ENCODE measurements at places on chromosomes 5 and 9.

GRCh38 chr5:14834584-14835550 is 36.7 kb downstream of the ANKH start:
- DNase-seq, result no peak

- peak; percentile 83 for DNase-seq
Measured at GRCh38 chr9:108671794-108672193, 184.0 kb downstream of the ACTL7B start.

DNA sequence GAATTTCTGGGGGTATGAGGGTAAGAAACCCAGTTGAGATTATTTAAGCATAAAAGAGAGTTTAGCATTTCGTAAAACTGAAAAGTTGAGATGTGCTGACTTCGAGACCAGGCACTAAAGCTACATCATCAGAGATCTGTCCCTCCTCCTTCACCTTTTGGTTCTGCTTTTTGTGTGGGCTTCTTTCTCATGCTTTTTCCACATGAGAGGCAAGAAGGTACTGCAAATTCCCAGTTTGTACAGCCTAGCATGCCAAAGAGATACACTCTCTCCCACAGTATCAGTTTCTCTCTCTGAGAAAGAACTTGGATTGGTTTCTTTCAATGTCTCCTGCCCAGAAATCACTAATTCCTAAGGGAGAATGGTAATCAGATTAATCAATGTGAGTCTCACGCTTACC is 584.7 kb downstream of the SEMA5A start:
- DNase-seq, result no peak

GRCh38 chr9:84145780-84146179 is 165.2 kb downstream of the RMI1 start:
- no peak for DNase-seq

GRCh38 chr9:14314424-14314928 is 535 bp upstream of the NFIB start:
- peak; percentile 71 for DNase-seq

DNA sequence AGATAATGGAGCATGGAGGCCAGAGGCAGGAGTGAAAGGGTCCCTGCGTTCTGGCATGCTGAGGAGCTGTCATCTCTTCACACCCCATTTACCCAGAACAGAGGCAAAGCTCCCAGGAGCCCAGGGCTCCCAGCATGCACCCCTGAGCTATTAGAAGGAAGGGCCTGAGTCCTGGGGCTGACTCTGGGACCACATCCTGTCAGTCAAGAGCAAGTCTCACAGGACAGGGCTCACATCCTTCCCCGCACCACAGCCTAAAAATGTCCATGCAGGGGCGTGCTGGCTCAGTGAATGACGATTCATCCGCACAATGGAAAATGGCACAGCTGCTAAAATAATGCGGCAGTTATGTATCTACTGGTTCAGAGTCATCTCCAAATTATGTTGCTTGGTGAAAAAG is 31.4 kb downstream of the CAMK2A start:
- DNase-seq, result no peak

DNA sequence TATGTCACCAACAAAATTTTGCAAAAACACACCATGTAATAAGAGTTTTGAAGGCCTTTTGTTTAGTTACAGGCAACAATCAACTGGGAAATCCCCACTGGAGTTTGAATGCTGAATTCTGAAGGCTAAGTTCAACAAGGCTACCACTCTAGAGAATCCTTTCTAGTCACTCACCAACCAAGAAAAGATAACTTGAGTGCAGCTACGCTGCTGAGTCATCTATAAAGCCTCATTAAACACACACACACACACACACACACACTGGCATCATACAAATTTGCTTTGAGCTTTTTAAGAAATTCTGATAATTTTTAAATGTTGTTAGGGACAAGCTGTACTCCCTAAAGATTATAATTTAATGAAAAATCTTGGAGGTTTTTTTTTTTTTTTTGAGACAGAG is 219.6 kb downstream of the DENND1A start:
- DNase-seq, result peak; percentile 53

DNA sequence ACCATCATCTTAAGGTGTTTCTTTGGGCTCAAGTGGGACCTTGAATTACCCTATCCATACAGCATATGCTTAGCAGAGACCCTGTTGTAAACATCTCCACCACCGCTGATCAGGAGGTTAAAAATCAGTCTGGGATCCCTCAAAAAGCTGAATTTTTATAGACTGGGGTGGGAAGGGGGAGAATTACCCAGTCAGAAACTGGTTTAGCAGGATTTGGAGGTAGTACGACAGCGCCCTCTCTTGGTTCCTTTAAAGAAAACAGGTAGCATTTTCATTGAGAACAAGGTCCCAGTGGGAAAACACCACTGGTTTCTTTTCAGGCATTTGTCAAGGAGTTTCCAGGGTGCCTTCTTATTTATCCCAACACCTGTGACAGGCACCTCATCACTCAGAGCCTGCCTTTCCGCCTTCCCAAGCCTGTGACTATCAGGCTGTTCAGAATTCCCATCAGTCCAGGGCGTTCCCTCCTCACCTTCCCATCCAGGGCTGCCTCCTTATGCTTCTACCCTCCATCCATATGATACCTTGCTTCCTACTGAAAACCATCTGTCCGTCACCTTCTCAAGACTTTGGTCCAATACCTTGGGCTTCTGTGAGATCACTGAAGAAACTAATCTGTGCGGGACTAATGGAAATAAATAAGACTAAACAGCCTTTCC is 203.8 kb upstream of the RAI14 start:
- DNase-seq, result peak; percentile 55

DNA sequence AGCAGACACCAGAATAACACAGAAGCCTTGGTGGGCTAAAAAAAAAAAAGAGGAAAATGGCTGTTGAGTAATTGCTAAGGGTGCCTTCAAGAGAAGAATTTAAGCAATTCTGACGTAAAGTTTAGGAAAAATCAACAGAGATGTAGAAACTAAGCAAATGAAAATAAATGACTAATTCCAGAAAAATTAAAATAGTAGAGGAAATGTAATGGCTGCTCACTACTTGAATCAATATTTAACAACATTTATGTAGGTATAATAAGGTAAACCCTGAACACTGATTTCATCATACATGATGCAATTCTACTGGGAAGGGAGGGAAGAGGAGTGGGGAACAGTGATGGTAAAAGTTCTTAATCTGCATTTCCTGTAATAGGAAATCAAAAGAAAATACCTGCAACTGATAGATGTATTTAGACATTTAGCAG is 41.4 kb downstream of the PUM3 start:
- no peak for DNase-seq

Data from GM03348 (cell line).